ENCODE measurements at places on chromosomes 4 and X.
A peak's percentile ranks its signal among the peaks of the same experiment; 100 is the strongest.

DNA sequence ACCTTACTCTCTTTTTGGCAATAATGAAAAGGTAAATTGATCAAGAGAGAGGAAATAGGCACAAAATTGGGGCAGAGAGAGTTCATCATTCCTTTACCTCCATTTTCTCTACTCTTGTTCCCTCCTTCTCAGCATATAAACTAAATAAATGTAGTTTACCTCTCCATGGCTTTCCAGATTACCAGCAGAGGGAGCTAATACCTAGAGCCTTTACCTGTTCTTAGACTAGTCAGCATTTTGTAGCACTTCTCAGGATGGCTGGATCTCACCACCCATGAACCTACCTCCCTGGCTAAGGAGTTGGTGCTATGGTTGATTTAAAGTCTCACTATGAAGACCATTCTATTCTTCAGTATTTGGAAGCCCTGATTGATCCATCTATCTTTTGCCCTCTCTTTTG, 15.7 kb downstream of the OFD1 start:
- no peak for DNase-seq

GRCh38 chr4:25943312-25943711, 29.3 kb downstream of the SMIM20 start:
- no peak for DNase-seq

DNA sequence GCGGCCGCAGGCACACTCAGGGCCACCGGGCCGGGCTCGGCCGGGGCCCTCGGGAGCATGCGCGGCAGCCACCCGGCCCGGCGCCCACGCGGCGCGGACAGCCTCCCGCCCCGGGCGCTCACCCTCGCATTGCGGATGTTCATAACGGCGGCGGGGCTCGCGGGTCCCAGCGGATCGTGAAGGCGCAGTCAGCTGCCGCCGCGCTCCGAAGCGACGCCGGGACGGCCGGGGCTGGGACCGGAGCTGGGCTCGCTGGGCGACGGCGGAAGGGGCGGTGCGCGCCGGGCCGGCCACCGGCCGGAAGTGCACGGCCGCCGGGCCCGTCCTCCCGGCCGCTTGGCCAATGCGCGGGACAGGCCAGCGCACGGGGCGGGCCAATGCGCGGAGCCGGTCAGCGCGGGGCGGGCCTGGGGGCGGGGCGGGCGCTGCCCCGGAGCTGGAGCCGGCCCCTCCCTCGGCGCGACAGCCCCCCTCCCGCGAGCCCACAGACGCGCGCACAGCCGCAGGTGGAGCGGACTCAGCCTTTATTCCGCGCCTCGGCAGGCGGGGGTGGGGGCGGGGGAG, at the start of gene NAA10:
Gene NAA10, minus strand, starts transcription at position 276 of the 564 bp plus-strand sequence. Its CDS starts 133 bp downstream, at position 143.
- peak; percentile 59 for DNase-seq

DNA sequence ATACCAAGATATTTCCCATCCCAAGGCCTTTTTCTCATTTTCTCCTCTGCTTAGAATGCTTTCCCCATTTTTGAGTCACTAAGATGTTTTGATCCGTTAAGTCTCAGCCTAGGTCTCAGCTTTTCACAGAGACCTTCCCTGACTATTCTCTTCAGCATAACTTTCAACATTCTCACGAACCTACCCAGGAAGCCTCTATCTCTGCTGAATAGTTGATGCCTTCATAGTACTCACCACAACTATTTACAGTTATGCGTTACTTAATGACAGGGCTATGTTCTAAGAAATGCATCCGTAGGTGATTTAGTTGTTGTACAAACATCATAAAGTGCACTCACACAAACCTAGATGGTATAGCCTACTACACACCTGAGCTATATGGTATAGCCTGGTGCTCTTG, 64.5 kb downstream of the ARL9 start:
- DNase-seq = no peak

- DNase-seq = no peak
These were observed 160.2 kb upstream of the CPEB2 start for GRCh38 chr4:14841801-14842768.

DNA sequence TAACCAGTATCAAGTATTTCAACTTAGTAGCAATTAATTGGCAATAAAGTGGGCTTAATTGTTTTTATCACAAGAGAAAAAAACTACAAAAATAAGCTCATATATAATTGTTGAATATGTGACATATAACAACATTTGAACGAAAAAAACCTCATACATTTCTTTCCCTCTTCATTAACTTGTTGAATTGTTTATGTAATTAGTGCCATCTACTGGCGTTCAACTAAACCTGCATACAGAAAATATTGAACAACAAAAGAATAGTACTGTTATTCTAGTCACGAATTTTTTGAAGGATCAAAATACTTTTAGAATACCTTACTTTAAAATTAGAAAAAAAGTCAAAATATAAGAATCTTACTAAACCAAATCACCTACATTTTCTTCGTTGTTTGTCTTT, 586.5 kb upstream of the FTHL17 start:
- no peak for DNase-seq

- no peak for DNase-seq
These were observed 1476.1 kb upstream of the TENM3 start for GRCh38 chr4:180766944-180767729.

DNA sequence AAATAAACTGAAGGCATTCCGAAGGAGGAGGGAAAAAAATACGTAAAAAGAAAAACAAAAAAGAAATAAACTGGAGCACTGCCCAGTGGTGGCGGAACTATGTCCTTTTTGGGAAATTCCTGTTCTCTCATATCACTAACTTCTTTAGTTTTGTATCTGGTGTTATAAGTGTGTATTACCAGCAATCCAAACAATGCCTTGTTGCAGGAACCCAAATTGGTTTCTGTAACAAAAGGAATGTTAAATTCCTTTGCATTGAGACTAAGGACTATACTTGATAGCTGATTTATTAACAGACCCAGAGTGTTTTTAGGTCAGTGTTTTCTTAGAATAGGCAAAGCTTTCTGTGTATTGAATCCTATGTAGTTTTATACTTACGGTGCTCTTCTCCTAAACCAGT, 6.6 kb downstream of the CCNG2 start:
- no peak for DNase-seq

GRCh38 chr4:146237092-146237491, 22.8 kb downstream of the REELD1 start:
- no peak for DNase-seq

DNA sequence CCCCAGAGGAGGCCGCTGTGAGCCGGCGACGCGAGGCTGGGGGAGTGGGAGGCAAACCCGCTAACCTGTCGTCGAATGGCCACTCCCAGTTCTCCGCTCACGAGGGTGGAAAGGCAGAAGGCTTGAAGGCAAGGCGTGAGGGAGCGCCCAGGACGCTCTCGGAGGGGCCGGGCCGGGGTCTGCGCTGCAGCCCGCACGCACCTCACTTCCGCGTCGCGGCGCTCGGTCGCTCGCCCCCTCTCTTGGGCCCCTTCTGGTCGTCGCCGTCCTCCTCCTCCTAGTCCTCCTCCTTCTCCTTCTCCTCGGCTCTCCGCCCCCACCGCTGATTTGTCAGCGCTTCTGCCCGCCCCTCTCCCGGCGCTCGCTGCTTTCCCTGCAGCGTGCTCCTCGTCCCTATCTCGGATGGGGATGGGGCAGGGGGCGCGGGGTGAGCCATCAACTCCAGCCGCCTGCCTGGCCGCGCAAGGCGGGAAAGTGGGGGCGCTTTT, at the start of gene SNCA:
Gene SNCA, minus strand, starts transcription at position 265 of the 488 bp plus-strand sequence. CDS start 1,494 bp downstream, outside the sequence.
- DNase-seq = peak; percentile 36

DNA sequence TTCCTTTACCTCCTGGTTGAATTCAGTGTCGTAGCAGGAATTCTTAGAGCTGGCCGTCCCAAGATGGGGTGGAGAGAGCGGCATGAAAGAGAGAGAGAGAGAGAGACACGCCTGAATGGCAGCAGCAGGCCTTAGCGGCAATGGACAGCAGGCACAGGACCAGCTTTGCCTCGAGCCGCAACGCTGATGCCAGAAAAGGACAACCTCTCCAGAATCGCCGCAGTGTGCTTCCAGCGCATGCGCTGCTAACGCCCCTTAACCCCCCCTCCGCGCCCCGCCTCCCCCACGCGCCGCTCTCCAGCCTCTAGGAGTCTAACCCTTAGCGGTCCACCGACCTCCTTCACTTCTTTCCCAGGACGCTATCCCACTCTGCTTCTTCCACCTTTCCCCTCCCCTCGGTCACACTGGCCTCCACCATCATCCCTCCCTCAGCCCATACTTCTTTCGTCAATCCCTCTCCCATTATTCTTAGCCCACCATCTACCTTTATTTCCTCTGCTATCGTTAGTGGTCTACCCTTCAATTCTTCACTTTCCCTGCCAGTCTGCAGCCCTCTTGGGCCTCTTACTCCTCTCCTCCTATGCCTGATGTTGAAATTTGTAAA, 10.5 kb upstream of the ZCCHC13 start:
- peak; percentile 58 for DNase-seq

GRCh38 chr4:144614850-144615585, 30.9 kb upstream of the HHIP start:
- DNase-seq = no peak

DNA sequence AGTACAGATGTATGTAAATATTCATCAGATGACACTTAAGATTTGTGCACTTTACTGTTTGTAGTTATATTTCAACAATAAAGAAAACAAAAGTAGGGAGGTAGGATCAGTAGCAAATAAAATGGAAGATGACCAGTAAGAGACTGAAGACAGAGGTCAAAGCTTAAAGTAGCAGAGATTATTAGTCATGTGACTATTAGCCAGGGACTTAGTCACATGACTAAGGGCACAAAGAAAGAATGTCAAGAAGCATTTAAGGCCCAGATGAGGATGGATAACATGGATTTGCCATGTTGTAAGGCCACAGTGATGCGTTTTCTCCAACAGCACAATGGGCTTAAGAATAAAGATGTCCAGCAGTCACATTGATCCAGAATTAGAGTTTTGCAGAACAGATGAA, 479.6 kb downstream of the BCOR start:
- DNase-seq = no peak

DNA sequence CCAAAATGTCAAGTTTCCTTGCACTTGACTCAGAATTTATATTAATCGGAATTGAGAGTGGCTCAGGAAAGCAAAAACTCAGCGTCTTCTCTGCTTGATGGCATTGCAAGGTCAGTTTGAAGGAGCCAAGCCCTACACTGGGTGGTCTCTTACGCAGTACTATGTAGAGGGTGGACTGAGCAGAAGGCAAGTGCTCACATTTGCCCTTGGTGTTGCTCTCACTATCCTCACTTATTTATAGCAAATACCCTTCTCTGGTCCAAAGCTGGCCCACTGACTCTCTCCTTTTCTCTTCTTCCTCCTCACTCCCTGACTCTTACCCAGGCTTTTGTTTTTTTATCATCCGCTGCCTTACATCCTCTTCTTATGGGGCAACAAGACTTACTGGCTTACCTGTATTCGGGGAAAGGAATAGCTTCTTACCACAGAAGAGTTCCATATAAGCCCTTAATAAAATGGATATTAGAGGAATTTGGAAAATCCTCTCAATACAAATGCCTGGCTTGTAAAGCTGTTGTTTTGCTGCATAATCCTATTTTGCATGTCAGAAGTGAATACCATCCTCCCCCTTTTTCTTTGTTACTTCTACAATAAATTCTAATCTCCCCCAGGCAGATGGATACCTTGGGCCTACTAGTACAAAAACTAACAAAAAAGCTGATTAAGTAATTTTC, 24.8 kb upstream of the GATB start:
- DNase-seq = no peak

- no peak for DNase-seq
These were observed 3.3 kb upstream of the RHOH start for GRCh38 chr4:40193578-40193977.

DNA sequence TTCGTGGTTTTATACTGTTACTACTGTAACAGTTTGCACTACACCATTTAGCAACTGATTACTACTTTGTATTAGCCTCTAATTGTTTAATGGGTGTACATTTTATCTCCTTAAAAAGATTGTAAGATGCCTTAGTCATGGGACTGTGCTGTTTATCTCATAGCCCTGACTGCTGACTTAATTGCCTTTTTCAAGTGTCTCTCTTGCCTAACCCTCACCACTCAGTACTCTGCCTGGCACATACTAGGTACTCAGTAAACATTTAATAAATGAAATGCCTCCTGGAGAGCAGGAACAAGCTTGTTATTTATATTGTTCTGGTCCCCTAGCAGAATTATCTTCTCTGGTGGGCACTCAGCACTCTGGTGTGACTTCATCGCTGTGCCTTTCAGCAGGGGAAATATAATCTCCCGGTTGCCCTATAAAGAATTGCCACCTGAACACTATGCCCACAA, 1.7 kb upstream of the STIM2 start:
- no peak for DNase-seq

- no peak for DNase-seq
These were observed 247.4 kb upstream of the CTSO start for GRCh38 chr4:156201050-156201449.

GRCh38 chrX:108088511-108088910, 2.8 kb downstream of the PSMD10 start:
- no peak for DNase-seq

DNA sequence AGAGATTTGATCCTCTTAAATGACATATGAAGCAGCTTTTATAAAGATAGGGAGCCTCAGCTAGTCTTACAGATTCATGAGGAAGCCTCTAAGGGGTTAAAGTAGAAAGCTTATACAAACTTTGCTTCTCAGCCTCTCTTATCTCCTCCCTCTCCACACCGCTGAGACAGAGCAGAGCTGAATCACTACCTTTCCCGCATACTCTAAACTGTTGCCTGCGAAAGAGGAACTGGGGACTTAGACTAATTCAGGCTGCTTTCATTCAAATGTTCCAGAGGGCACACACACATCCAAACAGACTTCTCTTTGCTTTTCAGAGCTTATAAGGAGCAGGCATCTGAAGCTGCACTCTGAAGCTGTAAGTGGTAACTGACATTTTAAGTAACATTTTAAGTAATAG, at the start of gene SERTM2:
Gene SERTM2, plus strand, starts transcription at position 169 of the 400 bp plus-strand sequence. CDS start 7,213 bp downstream, outside the sequence.
- DNase-seq = no peak

GRCh38 chr4:105490523-105490922, 16.7 kb upstream of the PPA2 start:
- no peak for DNase-seq

- no peak for DNase-seq
These were observed 145.7 kb upstream of the TBC1D9 start for GRCh38 chr4:140901736-140902336.

DNA sequence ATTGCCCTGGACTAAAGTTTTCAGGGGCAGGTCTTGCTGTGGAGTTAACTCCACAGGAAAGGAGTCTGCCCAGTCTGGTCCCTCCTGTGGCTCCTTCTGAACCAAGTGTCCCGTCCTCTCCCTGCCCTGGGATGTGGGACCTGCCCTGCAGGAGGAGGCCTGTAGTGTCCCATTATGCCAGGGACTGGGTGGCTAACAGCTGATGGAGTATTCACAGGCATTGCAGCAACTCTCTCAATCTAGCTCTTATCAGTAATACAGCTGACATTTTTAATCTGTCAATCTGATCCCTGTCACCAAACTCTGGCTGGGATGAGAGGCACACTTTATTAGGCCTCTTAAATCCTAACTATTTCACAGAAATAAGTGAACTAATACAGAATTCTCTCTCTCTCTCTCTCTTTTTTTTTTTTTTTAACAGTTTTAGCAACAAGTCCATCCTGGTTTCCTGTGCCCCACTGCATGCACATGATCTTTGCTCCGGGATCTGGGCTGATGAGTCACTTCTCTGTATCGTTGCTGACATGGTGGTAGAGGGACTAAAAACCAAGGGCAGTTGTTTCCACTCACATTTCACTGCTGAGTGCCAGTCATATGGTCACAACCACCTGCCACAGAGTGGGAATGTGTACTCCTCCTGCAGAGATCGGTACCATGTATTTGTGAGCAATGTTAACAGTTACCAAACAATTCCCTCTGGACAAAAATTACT, 39.1 kb downstream of the HAND2 start:
- no peak for DNase-seq

GRCh38 chrX:112577146-112577545, 102.6 kb downstream of the LHFPL1 start:
- no peak for DNase-seq

- no peak for DNase-seq
These were observed 106.1 kb downstream of the CLDN22 start for GRCh38 chr4:183213996-183214395.

Measured in stimulated activated naive CD4-positive, alpha-beta T cell treated with Interleukin-2 at 50 U/mL for 16 hours (primary cell).